Liver (tissue), 10 donors: ENCODE measurements at places on chromosomes 2 and 18. TPM values are rescaled to one million over a fixed set of nuclear protein-coding genes. Genes with fewer than 3 reads are reported as not detected.

DNA sequence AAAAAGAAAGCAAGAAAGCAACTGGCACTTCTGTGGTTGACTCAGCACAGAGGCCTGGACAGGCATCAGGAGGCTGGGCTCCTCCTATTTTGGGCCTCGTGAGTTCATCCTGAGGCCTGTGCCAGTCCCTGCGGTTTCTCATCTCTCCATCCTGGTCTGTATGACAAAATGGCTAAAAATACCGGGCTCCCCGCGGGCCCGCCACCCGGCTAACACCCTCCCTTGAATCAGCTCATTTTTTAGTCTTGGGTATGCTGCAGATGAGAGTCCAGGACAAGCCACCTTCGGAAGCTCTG, 62.3 kb upstream of the YWHAQ start:
- H3K27me3 ChIP-seq, result no peaks in the 10 kb centered on the region
- H3K36me3 ChIP-seq, result no peaks in the 10 kb centered on the region
- DNase-seq, result no peak
- no peak overlapping the region for H3K4me3 ChIP-seq
- H3K4me1 ChIP-seq, result no peaks in the 10 kb centered on the region

DNA sequence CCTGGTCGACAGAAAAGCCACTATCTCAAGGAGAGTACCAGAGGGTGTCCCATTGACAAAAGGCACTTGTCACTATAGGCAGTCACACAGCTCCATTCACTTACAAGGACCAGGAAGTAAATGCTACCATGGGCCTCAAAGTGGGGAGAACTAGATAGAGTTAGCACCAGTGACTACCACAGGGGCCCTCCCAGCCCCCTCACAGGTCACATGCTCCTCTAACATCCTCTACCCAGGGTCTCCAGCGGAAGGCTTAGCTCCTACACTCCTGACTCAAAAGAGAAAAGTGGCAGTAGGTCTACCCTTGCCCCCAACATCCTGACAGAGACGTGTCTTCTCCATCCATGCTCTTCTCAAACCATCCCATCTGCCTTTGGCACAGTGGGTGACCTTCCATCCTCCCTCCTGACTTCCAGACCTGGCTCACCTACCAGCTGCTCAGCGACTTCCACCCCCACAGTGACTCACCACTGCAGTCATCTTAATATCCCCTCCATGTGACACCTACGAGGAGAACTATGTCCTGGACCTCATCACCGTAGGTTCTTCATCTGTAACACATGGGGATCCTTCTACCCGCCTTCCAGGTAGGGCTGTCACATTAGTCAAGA, 5.6 kb upstream of the DNMT3A start:
- DNase-seq, result no peak
- no peaks in the 10 kb centered on the region for H3K4me1 ChIP-seq
- H3K4me3 ChIP-seq, result no peak overlapping the region
- no peak overlapping the region for H3K27ac ChIP-seq

The ID2 gene
- total RNA-seq, result 274 TPM

GRCh38 chr2:38886063-38886462, 3.6 kb upstream of the ARHGEF33 start:
- H3K36me3 ChIP-seq, result no peaks in the 10 kb centered on the region
- no peaks in the 10 kb centered on the region for H3K4me1 ChIP-seq
- H3K4me3 ChIP-seq, result no peak overlapping the region
- DNase-seq, result no peak
- H3K27ac ChIP-seq, result no peak overlapping the region

The GNAL gene
- total RNA-seq, result 0.92 TPM

DNA sequence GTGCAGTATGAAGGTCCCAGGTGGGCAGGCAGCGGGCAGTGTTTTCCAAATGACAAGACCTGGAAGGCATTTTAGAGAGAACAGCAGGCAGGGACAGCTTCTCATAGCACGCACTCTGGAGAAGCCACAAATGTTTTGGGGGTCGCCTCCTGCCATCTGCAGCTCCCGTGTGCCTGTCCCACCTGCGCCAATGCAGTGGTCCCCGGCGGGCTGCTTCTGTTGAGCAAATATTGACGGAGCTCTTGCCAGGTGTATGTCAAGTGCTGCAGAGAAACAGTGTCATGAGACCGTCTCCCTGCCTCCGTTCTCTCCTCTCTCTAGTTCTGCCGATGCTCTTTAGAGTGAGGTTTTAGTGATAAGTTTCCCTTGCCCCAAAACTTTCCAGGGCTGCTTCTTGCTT, 174.8 kb downstream of the LDLRAD4 start:
- DNase-seq, result no peak
- no peak overlapping the region for H3K27ac ChIP-seq
- no peaks in the 10 kb centered on the region for H3K27me3 ChIP-seq

DNA sequence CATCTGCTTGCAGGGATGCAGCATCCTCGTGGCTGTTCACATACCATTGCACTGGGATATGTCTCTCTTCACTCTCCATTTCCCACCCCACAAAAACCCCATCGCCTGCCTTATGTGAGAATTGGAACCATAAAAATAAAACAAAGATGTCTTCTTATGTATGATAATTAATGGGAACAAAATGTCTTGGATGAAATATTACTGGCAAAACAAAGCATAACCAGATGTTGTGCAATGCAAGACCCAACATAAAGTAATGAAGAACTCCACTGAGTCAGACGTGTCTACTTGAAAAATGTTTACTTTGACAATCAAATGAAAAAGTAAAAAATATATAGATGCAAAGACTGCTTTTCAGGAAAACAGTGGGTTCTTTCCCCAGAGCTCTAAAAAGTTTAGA, 611.3 kb upstream of the SYT4 start:
- H3K4me1 ChIP-seq, result no peaks in the 10 kb centered on the region
- no peaks in the 10 kb centered on the region for H3K27me3 ChIP-seq
- H3K27ac ChIP-seq, result no peak overlapping the region
- H3K36me3 ChIP-seq, result no peaks in the 10 kb centered on the region
- DNase-seq, result no peak
- H3K4me3 ChIP-seq, result no peak overlapping the region

The NRP2 gene
- 15.5 TPM for total RNA-seq

- no peak overlapping the region for H3K4me3 ChIP-seq
- no peaks in the 10 kb centered on the region for H3K27me3 ChIP-seq
- H3K27ac ChIP-seq, result no peak overlapping the region
- H3K4me1 ChIP-seq, result no peaks in the 10 kb centered on the region
- H3K36me3 ChIP-seq, result no peaks in the 10 kb centered on the region
These were observed 77.8 kb upstream of the HS6ST1 start for GRCh38 chr2:128396500-128396891.

DNA sequence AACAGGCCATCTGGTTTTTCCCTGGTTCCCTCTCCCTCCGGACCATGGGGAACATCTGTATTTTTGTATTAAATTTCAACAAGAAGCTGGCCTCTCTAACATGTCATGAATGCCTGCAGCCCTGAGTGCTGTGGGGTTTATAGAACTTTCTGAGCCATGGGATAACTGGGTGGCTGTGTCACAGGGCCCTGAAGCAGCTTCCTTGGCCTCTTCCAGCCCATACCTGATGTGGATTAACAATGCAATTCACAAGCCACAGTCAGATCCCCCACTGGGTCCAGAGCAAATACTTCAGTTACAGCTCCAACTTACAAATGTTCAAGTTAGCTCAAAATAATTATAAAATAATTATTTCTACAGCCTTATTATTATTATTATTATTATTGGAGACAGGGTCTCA, 307.8 kb upstream of the CELF4 start:
- H3K36me3 ChIP-seq, result no peaks in the 10 kb centered on the region
- no peaks in the 10 kb centered on the region for H3K4me1 ChIP-seq

DNA sequence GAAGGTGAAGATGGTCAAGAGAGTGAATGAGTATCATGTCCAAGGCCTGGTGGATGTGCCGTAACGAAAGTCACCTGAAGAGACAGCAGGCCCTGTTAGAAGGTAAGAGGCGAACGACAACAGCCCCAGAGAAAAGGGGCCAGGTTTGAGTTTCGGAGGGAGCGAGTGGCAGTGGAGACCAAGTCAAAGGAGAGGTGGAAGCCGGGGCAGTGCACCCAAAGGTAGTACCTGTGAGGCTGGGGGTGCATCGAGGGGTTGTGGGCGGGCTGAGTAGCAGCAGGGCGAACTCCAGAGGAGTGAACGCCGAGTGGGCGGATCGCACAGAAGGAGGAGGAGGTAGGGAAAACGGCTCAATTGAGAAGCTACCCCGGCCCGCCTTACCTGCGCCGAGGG, 358 bp downstream of the USP37 start:
- peak overlapping the region; percentile 93 for H3K27ac ChIP-seq
- H3K27me3 ChIP-seq, result no peaks in the 10 kb centered on the region
- H3K36me3 ChIP-seq, result peaks cover 4% of the 10 kb centered on the region
- peak overlapping the region; percentile 69 for H3K4me3 ChIP-seq
- no peak for DNase-seq

The PAIP2B gene
- total RNA-seq, result 10.9 TPM

The SPEG gene
- 0.51 TPM for total RNA-seq

The KIF5C gene
- 0.25 TPM for total RNA-seq

GRCh38 chr2:16487686-16488085, 177.9 kb downstream of the CYRIA start:
- H3K27me3 ChIP-seq, result no peaks in the 10 kb centered on the region
- DNase-seq, result no peak
- no peak overlapping the region for H3K4me3 ChIP-seq

DNA sequence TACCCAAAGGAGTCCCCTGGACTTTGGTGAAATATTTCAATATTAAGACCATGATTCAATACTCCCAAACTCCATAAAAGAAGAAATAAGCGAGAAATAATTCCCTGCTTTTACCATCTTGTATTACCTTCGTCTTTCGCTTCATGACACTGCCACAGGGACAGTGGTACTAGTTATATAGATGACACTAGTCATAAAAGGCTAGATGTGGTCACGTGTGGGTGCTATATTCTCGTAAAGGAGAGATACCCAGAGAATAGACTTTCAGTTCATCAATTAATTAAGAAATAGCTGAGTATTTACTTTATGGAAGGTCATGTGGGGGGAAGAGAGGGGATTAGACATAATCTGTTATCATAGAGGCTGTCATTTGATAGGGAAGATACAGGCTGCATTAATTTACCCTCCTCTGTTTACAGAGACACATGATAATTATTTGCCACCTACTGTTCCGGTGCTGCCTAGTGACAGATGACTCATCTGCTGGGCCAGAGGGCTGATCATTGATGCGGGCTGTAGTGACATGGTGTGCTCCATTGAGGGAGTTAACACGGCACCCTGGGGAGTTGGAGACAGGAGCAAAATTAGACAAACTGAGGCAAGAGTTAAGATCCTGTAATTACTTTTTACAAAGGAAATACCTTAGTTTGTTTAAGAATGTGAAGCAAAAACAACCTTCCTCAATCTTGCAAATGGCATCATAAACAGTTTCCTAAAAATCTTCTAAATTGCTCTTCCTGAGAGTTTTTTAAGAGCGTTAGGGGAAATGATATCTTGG, 78.2 kb upstream of the ITGB6 start:
- no peaks in the 10 kb centered on the region for H3K27me3 ChIP-seq
- no peak overlapping the region for H3K4me3 ChIP-seq
- no peak for DNase-seq
- peaks cover 2% of the 10 kb centered on the region for H3K36me3 ChIP-seq
- H3K27ac ChIP-seq, result peak overlapping the region; percentile 9
- H3K4me1 ChIP-seq, result no peaks in the 10 kb centered on the region

GRCh38 chr18:59202258-59202820, 17.6 kb upstream of the GRP start:
- DNase-seq, result no peak
- no peaks in the 10 kb centered on the region for H3K4me1 ChIP-seq
- no peak overlapping the region for H3K4me3 ChIP-seq
- H3K36me3 ChIP-seq, result no peaks in the 10 kb centered on the region

The SOS1 gene
- total RNA-seq, result 16.4 TPM

The CCDC85A gene
- total RNA-seq, result 0.17 TPM

DNA sequence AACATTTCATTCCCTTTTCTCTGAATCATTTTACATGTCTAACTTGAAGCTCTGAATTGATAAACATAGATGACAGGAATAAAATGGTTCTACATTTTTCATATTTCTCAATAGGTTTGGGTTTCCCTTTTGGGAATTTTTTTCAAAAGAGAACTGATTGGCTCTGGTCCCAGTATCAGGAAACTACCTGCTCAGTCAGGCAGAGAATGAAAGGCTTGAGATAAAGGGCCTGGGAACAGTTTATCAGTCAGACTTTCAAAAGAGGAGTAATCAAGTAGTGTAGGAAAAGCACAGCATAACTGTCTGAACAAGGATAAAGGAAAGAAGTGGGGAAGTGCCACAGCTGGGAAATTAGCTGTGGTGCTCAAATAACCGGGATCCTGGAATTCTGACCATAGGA, 28.3 kb upstream of the CCL20 start:
- H3K4me1 ChIP-seq, result no peaks in the 10 kb centered on the region
- no peaks in the 10 kb centered on the region for H3K36me3 ChIP-seq
- no peak for DNase-seq
- no peak overlapping the region for H3K27ac ChIP-seq
- H3K27me3 ChIP-seq, result no peaks in the 10 kb centered on the region

- no peaks in the 10 kb centered on the region for H3K36me3 ChIP-seq
- peak overlapping the region; percentile 83 for H3K4me3 ChIP-seq
- peak overlapping the region; percentile 86 for H3K27ac ChIP-seq
- no peaks in the 10 kb centered on the region for H3K27me3 ChIP-seq
- H3K4me1 ChIP-seq, result peaks cover 36% of the 10 kb centered on the region
- DNase-seq, result no peak
These were observed 688 bp downstream of the MAPRE2 start for GRCh38 chr18:35041815-35042387.

DNA sequence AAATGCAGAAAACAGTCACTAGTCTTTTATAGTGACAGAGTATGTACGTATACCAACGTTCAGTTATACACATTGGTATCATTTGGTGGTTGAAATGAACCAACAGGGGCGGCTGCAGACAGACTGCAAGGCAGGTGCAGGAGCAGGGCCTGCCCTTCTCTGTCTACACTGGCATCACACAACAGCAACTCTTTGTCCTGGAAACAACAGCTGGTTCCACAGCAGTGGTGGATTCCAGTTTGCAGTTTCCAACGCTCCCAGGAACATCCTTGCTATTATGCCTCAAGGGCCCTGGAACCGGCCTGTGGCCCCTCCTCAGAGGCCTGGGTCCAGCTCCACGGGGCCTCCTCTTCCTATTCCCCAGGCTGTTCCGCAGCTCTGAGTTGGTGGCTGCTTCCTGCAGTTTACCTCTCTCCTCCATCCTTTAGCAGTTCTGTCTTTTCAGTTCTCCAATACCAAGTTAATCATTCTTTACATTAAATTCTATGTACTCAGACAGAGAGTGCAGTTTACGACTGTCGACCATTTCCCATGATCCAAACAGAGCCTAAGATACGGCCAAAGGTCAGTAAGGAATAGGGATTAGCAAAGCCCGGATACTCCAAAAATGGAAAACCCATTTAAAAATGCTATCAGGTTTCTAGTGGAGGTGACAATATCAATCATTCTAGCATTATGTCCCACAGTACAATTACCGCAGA, 87.8 kb downstream of the NOL10 start:
- no peaks in the 10 kb centered on the region for H3K4me1 ChIP-seq
- no peak for DNase-seq
- peaks cover 7% of the 10 kb centered on the region for H3K36me3 ChIP-seq
- H3K27ac ChIP-seq, result no peak overlapping the region

- no peaks in the 10 kb centered on the region for H3K27me3 ChIP-seq
- no peak overlapping the region for H3K4me3 ChIP-seq
- H3K27ac ChIP-seq, result no peak overlapping the region
- no peaks in the 10 kb centered on the region for H3K36me3 ChIP-seq
These were observed 48.3 kb downstream of the TRIB2 start for GRCh38 chr2:12764849-12765605.
